ENCODE measurements at places on chromosomes 13 and 19.

DNA sequence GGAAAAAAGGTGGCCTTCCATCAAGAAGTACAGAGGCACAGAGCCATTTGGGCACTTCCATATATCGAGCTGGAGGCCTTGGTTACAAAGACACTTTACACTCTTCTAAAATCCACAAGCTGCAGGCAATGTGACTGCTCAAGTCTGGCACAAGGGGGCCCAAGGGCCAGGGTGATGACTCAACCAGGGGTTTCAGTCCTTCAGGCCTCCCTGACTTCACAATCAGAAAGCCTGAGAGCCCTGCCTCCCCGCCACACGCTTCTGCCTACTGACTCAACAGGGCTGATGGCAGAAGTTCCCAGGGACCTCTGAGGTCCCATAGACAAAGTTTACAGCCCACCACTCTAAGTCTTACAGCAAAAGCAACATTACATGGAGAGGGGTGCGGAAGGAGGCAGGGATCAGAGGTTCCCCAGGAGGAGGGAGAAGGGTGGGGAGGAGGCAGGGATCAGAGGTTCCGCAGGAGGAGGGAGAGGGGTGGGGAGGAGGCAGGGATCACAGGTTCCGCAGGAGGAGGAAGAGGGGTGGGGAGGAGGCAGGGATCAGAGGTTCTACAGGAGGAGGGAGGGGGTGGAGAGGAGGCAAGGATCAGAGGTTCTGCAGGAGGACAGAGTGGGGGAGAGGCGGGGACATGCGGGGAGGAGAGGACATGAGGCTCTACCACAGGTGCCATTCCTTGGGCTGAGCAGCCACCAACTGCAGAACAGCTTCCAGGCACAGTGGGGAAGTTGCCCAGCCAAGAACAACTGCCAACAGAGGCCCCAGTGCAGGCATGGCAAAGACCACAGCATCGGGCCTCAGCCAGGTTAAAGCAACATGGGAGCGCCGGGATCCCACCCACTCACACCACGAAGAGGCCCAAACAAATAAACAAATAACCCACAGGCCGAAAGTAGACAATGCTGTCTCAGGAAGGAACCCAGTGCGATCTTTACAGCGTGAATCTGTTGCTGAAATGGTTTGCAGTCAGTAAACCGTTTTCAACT, 52.0 kb downstream of the SLC7A1 start:
- no peak for DNase-seq

DNA sequence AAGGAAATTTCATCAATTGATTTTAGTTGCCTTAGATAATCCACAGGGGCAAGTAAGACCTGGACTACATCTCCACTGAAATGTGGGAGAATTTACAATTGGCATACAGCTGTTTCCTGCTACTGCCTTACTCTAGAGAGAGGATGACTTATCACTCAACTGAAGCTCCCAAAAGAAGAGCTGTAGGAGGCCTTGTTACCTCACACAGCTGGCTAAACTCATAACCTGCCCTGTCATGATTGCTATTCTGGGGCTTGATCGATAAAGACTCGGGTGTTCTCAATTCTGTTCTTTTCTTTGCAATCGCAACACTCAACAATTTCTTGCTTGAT, 1396.4 kb downstream of the EFNB2 start:
- DNase-seq = no peak

DNA sequence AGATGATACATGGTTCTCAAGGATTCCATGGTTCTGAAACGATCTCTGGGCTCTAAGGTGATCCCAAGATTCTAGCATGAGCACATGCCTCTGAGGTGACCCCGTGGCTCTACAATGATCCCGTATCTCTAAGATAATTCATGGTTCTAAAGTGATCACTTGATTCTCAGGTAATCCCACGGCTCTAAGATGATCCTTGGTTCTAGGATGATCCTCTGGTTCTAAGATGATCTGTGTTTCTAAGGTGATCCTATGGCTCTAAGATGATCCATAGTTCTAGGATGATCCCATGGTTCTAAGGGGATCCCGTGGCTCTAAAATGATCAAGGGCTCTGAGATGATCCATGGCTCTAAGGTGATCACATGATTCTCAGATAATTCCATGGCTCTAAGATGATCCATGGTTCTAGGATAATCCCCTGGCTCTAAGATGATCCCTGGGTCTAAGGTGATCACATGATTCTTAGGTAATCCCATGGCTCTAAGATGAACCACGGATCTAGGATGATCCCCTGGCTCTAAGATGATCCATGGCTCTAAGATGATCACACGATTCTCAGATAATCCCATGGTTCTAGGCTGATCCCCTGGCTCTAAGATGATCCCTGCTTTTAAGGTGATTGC, 21.3 kb downstream of the NUMBL start:
- no peak for DNase-seq

DNA sequence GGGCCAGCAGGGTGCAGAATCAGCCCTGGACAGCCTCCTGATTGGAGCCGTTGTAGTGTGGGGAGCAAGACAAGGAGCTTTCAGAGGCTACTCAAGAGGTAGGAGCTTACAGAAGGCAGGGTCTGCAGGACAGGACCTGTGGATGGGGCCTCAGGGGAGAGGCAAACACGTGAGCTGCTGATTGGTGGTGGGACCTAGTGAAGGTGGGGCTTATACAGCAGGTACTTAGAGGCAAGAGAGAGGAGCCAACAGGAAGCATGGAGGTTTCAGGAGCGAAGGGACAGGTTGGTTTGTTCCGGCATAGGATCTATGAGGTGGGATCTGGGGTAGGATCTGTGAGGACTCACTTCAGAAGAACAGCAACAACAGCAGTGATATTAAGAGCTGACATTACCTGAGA, 32.4 kb downstream of the ZSWIM4 start:
- no peak for DNase-seq

All from WTC11 (cell line).